ENCODE measurements at places on chromosomes 11 and 22.

- DNase-seq: no peak
Measured at GRCh38 chr11:78254268-78254667, 65.5 kb downstream of the USP35 start.

DNA sequence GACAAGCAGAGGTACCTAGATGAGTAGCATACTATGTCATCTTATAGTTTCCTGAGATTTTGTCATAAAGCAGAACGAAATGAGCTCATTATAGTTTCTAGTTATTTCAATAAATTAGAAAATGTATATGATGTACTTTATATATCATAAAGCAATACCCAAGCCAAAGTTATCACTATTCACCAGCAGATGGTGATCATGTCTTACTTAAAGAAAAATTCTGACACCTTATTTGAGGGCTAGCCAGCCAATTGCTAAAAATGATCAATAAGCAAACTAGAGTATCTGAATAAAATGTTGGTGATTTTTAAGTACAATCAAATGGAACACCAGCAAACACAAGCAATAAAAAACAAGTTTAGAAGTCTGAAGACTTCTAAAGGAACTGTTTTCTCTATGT, 44.1 kb downstream of the RSF1 start:
- DNase-seq: peak; percentile 8

- no peak for DNase-seq
Measured at GRCh38 chr11:95187723-95188122, 43.3 kb downstream of the SESN3 start.

GRCh38 chr22:24053481-24054226, 42.5 kb downstream of the CABIN1 start:
- DNase-seq: no peak

GRCh38 chr22:32911503-32911902, 110.0 kb downstream of the TIMP3 start:
- no peak for DNase-seq

DNA sequence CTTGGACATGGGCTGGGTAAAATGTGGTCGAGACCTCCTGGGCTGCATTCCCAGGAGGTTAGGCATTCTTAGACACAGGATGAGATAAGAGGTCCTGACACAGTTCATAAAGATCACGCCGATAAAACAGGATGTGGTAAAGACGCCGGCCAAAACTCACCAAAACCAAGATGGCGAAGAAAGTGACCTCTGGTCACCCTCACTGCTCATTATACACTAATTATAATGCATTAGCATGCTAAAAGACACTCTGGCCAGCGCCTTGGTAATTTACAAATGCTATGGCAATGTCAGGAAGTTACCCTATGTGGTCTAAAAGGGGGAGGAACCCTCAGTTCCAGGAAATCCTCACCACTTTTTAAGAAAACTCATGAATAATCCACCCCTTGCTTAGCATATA, 983.3 kb downstream of the OPCML start:
- no peak for DNase-seq

- DNase-seq: no peak
Measured at GRCh38 chr11:34707462-34707840, 86.6 kb downstream of the EHF start.

- no peak for DNase-seq
Measured at GRCh38 chr11:131642756-131643531, 272.5 kb downstream of the NTM start.

DNA sequence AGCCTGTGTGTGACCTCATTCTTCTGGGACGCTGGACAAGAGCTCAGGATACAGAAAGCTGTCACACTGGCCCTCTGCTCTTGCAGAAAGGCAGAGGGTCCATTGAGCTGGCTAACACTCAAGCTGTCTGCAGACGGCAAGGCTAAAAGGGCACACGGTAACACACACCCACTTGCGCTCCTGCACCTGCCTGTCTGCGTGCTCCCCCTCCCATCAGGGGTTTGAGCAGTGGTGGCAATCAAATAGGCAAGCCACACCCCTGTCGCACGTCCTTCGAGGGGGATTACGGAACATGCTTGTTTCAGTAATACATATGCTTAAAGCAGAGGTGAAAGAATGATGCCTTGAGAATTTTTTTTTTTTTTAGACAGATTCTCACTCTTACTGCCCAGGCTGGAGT, 7.1 kb upstream of the QSER1 start:
- DNase-seq: no peak

DNA sequence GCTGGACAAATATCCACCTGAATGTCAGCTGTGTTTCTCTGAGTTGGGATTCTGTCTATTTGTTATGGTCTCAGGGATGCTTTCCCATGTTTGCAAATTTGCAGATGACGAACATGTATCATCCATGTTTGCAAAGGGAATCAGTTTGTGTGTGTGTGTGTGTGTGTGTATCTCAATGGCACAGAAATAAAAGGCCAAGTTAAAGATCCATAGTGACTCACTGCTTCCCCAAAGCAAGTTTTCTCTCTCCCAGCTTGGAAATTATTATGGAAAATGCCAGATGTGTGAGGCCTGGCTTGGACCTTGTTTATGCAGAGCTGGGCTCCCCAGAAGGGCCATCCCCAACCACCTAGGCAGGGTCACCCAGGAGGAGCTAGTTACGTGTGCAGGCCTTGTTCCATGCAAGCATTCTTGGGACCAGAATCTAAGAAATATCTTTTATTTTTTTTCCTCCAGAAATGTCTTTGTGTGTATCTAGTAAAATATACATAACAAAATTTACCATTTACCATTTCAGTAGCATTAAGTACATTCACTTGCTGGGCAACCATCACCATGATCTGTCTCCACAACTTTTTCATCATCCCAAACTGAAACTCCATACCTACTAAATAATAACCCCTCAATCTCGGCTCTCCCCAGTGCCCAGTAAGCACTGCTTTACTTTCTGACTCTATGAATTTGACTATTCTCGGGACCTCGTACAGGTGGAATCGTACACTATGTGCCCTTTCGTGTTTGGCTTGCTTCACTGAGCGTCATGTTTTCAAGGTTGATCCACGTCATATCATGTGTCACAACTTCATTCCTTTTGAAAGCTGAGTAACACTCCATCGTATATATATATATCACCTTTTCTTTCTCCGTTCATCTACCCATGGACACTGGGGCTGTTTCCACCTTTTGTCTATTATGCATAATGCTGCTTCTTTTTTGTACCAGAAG, 56.6 kb upstream of the WNT7B start:
- DNase-seq: peak; percentile 32

GRCh38 chr11:111967649-111968048, 30.5 kb downstream of the DIXDC1 start:
- DNase-seq: no peak

- DNase-seq: no peak
Measured at GRCh38 chr11:86435711-86436110, 61.0 kb downstream of the CCDC81 start.

DNA sequence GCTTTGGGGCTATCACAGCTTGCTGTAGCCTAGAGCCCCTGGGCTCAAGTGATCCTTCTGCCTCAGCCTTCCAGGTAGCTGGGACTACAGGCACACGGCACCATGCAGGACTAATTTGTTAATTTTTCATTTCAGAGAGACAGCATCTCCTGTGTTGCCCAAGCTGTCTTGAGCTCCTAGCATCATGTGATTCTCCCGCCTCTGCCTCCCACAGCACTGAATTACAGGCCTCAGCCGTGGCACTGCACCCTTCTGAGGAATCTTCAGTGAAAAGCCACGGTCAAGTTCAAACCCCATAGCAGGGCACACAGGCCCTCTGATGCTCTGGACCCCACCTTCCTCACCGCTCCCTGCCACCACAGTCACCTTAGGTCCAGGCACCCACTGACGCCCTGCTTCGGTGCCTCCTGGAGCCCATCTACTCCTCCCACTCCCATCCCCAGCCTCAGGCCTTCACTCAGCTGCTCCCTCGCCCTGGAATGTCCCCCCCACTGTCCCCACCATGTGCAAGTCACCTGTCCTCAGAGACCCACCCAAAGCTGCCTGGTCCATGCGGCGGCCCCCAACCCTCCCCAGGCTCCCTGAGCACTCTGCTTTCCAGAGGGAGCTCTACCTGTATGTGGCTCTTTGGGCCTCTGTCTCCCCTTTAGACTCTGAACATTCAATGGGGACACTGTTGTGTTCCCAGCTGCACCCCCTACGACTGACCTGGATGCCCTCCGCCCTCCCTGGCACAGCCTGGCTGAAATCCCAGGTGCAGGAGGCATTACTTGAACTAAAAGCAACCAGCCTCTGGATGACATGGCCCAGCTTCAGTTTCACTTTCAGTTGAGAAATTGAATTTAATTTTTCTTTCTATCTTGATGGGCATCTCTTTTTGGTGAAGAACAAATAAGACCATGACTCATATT, 1.6 kb downstream of the APOL2 start:
- DNase-seq: no peak

DNA sequence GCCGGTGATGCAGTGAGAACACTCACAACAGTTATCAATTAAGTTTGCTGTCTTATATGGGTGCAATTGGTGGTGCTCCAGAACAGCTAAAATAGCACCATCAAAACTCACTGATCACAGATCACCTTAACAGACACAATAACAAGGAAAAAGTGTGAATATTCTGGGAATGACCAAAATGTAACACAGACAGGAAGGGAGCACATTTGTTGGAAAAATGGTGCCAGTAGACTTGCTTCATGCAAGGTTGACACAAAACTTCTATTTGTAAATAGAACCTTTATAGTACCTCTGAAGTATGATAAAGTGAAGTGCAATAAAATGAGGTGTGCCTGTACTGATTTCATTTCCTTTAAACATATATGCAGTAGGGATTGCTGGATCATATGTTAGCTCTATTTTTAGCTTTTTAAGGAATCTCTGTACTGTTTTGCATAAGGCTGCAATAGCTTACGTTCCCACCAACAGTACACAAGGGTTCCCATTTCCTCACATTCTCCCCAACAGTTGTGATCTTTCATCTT, 56.7 kb upstream of the GLYATL1B start:
- DNase-seq: no peak

- no peak for DNase-seq
Measured at GRCh38 chr11:2772544-2773031, 72.8 kb upstream of the KCNQ1OT1 start.

- no peak for DNase-seq
Measured at GRCh38 chr11:1470681-1471611, 15.6 kb downstream of the MOB2 start.

DNA sequence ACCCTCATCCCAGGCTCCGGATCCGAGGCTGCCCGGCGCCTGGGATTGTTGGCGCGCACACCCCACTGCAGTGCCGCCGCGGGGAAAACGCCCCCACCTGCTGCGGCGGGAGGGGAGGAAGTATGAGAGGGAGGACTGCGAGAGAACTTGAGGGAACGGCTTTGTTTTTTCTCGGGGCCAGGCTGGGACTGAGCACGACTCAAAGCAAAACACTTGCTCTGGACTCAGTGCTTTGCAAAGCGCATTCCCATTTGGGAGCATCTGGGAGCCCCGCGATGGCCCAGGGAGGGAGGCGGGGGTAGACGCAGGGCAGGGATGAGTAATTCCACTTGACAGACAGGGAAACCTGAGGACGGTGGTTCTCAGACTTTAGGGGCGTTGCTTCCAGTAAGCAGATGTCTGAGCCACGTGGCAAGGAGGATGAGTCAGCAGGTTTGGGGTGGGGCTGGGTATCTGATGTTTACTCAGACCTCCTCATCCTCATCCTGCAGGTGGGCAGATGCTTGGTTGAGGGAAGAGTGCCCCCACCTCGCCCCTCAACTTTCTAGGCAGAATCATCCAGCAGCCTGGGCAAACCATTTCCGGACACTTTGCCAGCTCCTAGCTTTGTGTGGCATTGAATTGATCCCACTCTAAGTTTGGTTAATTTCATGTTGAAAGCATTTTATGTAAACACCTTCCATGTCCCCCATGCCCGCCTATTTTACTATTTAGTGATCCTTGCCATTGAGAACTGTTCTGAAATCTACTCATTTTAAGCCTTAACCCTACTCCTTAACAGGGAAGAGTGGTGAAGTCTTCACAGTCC, 1.5 kb downstream of the MIAT start:
- peak; percentile 84 for DNase-seq

GRCh38 chr11:117859488-117860112, 16.9 kb downstream of the FXYD6 start:
- DNase-seq: no peak

- peak; percentile 94 for DNase-seq
Measured at GRCh38 chr11:132126973-132127899, 756.8 kb downstream of the NTM start.

GRCh38 chr22:38802671-38803121, 8.8 kb upstream of the DNAL4 start:
- DNase-seq: peak; percentile 81

DNA sequence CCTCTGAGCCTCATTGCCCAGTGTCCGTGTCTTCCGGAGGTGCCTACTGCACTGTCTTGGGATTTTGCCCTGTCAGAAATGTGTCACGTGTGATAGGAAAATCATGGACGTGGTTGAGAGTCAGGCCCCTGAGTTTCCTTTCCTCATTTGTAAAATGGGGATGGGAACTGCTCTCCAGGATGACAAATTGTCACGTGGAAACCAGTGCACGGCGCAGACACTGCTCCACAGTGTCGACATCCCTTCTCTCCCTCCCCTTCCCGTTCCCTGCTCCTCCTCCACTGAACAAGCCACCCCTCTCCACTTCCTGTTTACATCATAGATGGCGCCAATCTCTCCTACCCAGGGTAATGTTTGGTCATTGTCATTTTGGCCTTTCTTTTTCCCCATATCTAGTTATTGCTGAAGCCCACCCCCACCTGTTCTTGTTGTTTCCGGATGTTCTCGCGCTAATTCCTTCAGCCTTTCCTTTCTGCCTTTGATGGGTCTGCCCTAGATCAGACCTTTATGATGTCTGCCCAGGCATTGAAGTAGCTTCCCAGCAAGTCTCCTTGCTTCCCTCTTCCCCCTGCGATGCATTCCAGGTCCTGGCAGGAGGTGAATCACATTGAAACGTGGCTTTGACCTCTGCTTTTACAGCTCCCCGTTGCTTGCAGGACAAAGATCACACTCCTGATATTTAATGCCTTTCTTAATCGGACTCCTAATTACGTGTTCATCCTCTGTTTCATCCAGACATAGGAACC, 91.8 kb downstream of the TBC1D22A start:
- no peak for DNase-seq

DNA sequence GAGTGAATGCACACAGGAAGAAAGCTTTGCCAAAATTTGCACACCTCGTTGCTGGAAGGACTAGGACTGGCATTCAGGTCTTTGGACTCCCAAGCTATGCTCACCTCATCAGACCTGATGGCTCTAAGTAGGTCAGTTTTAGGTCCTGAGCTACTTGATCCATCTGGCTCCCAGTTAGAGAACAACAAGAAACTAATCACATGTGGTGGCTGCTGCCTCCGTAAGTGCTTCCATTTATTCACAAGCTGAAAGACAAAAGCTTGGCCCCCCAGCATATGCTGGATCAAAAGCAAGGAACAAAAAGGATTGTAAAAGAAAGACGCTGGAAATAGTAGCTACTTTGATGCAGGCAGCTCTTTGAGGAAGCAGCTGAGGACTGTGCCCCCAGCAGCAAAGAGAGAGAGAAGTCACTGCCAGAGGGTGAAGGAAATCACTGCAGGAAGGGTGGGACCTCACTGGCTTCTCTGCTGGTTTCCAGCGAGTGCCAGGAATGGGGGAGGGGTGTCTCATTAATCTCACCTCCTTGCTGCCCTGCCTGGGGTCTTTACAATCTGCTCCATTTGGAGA, 268.9 kb downstream of the KIRREL3 start:
- DNase-seq: no peak

GRCh38 chr11:15629690-15630321, 515.1 kb downstream of the INSC start:
- no peak for DNase-seq

GRCh38 chr11:122307476-122308035, 191.5 kb upstream of the BLID start:
- no peak for DNase-seq

- peak; percentile 74 for DNase-seq
Measured at GRCh38 chr22:38034278-38034882, 22.8 kb upstream of the PICK1 start.

Measured in fibroblast of skin of left quadriceps (primary cell).